ENCODE measurements at places on chromosomes 6 and 20.

- no peak for DNase-seq
These were observed 15.5 kb downstream of the RIPOR3 start for GRCh38 chr20:50675671-50676376.

- no peak for DNase-seq
These were observed 649 bp upstream of the LRRC73 start for GRCh38 chr6:43510827-43511163.

DNA sequence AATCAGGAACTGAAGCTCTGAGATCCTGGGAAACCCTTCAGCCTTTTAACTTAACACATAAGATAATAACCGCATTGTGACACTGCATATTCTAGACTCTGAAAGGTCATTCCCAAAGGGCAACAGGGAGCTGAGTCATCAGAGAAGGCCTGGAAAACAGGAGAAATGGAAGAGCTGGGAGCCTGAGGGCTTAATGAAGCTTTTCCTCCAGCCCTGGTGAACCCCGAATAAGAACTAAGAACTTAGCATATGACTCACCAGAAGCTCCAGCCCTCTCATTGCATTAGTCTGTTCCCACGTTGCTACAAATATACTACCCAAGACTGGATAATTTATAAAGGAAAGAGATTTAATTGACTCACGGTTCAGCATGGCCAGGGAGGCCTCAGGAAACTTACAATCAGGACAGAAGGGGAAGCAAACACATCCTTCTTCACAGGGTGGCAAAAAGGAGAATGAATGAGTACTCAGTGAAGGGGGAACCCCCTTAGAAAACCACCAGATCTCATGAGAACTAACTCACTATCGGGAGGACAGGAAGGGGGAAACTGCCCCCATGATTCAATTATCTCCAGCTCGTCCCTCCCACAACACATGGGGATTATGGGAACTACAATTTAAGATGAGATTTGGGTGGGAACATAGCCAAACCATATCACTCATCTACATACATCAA is 648.5 kb downstream of the TFAP2A start:
- no peak for DNase-seq

- no peak for DNase-seq
These were observed 571.7 kb upstream of the SLC35B3 start for GRCh38 chr6:9007027-9007426.

GRCh38 chr20:51412333-51412871 is 130.1 kb downstream of the NFATC2 start:
- no peak for DNase-seq

DNA sequence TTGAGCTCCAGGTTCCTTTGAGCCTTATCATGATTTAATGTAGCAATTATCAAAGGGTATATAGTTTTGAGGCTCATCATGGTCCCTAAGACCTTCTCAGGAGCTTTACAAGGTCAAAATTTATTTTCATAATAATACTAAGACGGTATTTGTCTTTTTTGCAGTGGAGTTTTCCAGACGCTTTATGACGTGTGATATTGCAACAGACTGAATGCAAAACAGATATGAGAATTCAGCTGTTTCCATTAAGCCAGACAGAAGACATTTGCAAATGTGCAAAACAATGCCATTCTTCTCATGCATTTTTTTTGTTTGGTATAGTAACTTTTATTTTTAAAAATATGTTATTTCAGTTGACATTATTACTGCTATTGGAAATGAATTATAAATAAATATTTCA is 24.7 kb upstream of the CNKSR3 start:
- no peak for DNase-seq

DNA sequence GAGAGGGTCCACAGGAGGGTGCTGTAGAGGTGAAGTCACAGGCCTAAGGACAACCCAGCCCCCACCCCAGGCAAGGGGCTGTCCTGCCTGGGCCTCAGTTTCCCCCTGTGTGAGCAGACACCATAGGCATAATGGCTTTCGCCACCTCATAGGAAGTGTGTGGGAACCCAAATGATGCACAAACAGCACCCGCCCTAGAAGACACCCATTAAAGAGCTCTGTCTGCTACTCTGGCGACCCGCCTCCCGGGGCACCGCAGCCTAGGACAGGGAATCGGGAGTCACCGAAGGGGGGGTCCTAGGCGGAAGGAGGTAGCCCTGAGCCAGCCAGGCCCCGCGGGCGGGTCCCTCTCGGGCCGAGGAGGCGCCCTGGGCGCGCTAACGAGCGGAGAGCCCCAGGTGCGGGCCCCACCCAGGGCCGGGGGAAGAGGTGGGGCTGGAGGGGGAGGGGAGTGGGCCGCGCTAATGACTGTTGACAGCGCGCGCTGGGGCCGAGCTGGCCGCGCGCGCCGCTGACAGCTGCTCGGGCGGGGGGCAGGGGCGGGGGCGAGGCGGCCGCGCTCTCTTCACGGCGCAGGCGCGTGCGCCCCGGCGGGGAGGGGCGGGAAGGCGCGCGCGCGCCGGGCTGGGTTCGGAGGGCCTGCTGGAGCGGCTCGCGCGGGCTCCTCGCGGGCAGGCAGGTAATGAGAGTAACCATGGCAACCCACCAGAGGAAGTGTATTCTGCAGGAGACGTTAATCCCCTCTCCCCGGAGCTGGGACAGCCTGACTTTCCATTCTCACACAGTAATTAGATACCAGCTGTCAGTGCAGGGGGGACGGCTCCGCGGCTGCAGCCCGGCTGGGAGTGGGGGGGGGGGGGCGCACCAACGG is 48.9 kb downstream of the NOL4L start:
- peak; percentile 53 for DNase-seq

DNA sequence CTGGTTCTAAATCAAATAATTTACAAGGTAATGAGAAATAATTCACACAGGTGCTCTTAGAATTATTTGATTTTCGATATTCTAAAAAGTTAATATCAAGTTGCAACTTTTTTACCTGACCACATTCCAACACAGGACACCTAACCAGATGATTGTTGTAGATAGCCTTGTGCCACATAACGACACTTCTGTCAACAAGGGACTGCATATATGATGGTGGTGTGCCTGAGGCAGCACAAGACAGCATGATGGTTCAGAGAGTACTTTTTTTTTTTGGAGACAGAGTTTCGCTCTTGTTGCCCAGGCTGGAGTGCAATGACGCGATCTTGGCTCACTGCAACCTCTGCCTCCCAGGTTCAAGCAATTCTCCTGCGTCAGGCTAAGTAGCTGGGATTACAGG is 66.2 kb upstream of the TMEM30A start:
- DNase-seq = no peak

DNA sequence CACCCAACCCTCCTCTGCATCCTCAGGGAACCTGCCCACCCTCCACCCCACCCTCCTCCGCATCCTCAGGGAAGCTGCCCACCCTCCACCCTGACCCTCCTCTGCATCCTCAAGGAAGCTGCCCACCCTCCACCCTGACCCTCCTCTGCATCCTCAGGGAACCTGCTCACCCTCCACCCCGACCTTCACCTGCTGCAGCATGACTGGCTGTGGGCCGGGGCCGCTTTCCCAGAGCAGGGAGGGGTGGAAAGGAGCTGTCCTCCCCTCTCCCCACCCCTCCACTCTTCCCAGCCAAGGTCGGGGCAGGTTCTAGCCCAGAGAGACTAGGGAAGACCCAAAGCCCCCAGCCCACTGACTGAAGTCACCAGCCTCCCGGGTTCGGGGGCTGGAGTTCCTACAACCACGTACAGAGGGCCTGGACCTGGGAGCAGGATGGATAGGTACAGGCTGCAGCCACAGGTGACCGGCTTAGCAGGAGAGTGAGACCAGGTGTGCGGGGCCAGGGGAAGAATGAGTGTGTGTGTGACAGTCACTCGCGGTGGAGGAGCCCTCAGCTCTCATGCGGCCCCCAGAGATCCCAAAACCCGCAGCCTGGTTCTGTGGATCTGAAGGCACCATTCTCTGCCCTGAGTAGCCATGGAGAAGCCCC is 11.6 kb downstream of the EEF1A2 start:
- no peak for DNase-seq

DNA sequence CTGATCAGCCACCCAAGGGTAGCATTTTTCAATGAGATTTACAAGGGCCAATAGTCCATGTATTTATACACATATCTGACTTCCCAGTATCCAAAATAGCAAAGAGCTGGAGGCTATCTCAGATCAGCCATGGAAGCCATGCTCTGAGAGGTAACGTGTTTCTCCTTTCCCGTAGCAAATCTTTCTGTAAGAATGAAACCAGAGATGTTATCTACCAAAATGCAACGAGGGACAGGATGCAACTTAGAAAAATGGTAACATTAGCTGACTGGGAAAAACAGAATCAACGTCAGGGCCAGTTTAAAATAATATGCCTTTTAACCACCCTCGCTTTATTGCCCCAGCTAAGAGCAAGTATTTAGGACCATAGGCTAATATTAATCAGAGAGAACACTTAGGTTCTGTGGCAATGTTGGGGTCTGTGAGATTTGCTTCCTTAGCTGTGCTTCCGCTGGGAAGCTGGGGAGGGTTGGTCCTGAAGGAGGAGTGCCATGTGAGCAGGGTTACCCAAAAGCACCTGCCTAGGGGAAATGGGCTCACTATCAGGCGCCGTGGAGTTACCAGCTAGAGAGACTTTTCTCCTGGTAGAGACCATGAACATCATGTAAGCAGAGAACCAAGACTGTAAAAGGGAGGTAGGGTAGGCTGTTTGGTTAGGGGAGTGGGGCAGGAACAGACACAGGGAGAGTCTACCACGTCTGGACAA is 1.2 kb downstream of the ZNF831 start:
- DNase-seq = no peak

GRCh38 chr6:16420715-16421461 is 182.5 kb downstream of the GMPR start:
- DNase-seq = no peak

GRCh38 chr6:84466511-84466910 is 239.1 kb upstream of the CEP162 start:
- no peak for DNase-seq

- DNase-seq = no peak
These were observed 18.8 kb downstream of the MRAP2 start for GRCh38 chr6:84052204-84052882.

DNA sequence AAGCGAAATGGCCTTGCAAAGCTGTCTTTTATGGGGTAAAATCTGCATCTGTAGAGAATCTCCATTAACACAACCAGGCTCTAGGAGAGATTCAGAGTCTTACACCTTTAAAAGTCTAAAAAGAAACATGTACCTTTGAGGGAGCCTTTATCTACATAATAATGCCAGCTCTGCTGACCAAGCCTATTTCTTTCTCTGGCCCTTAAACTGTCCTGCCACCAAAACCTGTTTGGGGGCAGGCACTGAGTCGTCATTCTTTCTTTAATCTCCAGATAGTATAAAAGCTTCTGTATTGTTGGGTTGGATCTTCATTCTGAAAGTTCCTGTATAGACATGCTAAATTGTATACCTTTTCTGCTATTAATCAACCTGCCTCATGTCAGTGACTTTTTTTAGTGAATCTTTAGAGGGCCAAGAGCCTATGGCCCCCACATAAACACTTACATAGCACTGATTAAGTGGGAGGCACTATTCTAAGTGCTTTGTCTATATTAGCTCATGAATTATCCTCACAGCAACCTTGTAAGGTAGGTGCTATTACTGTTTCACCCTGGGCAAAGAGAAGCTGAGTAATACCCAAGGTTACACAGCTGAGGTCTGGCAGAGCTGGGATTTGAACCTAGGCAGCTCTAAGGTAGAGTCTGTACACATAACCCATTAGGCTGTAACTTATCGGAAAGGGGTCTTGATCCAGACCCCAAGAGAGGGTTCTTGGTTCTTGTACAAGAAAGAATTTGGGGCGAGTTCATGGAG is 232.3 kb upstream of the DTNBP1 start:
- no peak for DNase-seq

- DNase-seq = no peak
These were observed 96.6 kb upstream of the FKBP1C start for GRCh38 chr6:63114610-63115211.

DNA sequence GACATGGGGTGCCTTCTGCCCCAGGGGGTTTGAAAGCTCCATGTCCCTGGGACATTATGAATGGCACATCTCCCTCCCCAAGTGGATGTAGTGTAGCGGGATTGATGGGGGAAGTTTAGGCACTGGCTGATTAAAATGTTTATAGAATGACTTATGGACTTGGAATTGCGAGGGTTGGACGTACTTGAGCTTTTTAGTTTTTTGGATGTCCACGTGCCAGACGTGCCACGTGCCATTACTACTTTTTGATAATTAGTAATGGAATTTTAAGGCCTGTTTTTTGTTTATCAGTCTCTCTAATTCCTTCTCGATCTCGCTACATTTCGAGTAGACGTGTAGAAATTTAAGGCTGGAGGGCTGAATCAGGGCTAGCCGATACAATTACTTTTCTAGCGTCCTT is 162.8 kb downstream of the TBXT start:
- no peak for DNase-seq

DNA sequence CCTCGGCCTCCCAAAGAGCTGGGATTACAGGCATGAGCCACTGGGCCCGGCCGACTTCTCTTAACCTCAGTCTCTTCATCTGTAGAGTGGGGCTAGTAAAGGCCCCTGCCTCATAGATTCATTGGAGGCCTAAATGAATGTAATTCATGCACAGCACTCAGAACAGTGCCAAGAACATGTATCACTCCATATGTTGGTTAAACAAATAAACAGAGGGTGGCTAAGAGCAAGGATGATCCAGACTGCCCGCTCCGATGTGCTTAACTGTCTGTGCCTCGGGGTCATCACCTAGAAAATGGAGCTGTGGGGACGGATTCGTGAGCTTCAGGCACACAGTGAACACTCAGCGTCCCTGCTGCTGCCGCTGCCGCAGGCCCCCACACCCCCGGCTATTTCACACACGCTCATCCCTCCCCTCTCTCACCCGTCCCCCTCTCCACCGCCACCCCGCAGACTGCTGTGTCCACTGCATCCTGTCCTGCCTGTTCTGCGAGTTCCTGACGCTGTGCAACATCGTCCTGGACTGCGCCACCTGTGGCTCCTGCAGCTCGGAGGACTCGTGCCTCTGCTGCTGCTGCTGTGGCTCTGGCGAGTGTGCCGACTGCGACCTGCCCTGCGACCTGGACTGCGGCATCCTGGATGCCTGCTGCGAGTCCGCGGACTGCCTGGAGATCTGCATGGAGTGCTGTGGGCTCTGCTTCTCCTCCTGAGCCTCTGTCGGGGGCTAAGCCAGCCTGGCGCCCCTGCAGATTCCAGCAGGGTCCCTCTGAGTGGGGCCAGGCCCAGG is 14.8 kb downstream of the MDFI start:
- no peak for DNase-seq
